ENCODE measurements at places on chromosomes 16 and 17.
A peak's percentile ranks its signal among the peaks of the same experiment; 100 is the strongest.

- DNase-seq, result no peak
Measured at GRCh38 chr17:75396796-75397195, 8.7 kb downstream of the GRB2 start.

DNA sequence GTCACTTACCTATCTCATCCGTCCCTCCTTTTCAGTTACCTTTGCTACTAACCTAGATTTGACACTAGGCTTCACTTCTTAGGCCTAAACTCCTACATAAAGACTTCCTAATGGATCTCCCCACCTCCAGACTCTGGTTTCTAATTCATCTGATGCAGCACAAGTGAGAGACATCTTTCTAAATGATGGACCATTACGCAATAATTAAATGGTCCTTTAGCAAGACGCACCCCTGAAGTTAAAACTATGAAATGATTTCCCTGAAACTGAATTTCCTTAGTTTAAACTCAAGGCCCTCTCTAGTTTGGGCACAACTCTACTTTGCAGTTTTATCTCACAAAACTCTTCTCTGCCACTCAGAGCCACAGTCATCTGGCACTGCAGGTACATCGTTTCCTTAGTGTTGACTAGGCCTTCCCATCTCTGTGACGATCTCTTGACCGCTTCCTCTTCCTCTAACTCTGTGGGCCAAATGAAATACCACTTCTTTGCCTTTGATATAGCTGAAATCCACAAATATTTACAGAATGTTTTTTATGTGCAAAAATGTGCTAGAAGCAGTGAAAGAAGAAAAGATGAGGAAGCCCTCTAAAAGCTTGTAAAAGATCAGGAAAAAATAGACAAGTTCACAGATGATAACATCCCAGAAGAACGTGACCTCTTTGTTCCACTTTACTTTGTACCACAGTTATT, 3.3 kb downstream of the SYNRG start:
- DNase-seq, result no peak

DNA sequence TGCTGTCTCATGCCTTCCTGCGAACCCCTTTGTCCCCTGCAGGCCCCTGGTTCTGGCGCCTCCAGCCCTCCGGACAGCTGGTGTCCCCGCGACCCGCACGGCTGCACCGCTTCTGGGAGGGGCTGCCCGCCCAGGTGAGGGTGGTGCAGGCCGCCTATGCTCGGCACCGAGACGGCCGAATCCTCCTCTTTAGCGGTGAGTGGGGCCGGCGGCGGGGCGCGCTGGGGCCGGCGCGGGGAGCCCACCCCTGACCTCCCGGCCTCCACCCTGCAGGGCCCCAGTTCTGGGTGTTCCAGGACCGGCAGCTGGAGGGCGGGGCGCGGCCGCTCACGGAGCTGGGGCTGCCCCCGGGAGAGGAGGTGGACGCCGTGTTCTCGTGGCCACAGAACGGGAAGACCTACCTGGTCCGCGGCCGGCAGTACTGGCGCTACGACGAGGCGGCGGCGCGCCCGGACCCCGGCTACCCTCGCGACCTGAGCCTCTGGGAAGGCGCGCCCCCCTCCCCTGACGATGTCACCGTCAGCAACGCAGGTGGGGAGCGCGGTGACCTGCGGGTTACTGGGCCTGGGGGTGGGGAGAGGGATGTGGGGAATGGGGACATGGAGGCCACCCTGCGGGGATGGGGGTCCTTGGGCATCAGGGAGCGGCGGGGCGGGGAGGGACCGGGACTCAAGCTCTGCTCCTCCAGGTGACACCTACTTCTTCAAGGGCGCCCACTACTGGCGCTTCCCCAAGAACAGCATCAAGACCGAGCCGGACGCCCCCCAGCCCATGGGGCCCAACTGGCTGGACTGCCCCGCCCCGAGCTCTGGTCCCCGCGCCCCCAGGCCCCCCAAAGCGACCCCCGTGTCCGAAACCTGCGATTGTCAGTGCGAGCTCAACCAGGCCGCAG, 7.1 kb upstream of the IL32 start:
- DNase-seq, result no peak

- DNase-seq, result no peak
Measured at GRCh38 chr17:49707246-49707607, 537 bp downstream of the SLC35B1 start.

- no peak for DNase-seq
Measured at GRCh38 chr17:78665952-78666920, 89.0 kb upstream of the DNAH17 start.

- no peak for DNase-seq
Measured at GRCh38 chr17:73598212-73598611, 46.0 kb downstream of the SDK2 start.

DNA sequence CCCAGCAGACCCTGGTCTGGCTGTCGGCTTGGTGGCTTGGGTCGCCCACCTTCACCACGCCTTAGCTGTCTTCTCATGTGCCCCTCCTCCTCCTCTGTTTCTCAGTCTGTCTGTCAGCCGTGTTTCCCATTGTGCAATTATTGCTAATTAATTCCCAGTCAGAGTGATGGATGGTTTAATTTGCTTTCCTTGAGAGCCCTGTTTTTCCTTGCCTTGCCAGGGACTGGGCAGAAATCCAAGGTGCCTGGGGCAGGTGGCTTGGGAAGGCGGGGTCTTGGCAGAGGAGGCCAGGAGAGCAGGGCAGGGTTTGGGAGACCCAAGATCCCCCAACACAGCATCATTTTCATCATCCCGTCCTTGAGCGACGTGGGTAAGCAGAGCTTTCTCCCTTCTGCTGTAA, 21.3 kb downstream of the NECAB2 start:
- no peak for DNase-seq

DNA sequence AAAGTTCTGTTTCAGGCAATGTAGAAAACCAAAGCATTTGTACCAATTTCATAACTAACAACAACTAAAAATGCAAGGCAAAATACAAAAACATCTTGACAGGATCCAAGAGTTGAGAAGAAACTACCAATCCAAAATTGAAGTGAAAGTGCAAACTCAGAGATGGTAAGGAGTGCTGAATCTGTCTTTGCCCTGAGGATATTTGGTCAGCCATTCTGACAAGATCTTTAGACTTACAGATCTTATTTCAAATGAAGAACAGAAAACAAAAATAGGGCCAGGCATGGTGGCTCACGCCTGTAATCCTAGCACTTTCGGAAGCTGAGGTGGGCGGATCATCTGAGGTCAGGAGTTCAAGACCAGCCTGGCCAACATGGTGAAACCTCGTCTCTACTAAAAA, 412.8 kb downstream of the ZFHX3 start:
- DNase-seq, result no peak

DNA sequence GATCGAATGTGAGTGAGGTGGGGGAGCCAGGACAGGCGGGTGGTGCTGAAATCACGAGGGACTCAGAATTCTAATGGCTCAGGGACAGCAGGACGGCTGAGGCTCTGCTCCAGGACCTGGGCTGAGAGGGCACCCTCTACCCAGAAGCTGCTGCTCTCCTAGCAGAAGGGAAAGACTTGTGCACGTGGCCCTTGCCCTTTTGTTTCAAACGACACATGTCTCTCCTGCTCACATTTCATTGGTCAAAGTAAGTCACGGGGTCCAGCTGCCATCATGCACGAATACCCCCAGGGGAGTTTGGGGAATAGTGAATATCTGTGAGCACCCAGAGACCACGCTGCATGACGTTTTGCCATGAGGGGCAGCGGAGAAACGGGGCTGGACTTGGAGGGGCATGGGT, 73.2 kb downstream of the RTN4RL1 start:
- DNase-seq, result no peak

DNA sequence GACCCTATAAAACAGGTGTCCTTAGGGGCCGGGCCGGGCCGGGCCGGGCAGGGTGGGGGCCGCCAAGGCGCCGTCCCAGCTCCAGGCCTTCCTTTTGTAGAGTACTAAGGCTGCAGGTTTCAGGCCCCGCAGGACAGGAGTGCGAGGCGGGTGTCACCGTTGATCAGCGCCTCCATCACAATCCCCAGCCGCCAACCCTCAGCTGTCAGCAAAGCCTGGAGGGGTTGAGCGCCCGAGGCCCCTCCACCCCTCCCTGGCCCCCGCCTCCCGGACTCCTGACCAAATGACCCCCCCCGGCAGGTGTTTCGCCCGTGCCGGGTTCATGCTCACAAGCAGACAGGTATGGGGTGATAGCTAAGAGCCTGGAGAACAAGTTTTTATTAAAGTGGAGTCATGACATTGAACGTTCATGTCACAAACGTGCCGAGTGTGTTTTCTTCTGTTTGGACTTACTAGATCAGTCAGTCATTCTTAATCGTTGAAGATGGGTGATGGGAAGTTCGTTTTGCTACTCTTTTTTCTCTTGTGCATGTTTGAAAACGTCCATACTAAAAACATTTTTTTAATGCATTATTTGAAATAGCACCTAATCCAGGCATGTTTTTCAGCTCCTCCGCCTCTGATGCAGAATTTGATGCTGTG, 534 bp downstream of the ARL2BP start:
- peak; percentile 29 for DNase-seq

DNA sequence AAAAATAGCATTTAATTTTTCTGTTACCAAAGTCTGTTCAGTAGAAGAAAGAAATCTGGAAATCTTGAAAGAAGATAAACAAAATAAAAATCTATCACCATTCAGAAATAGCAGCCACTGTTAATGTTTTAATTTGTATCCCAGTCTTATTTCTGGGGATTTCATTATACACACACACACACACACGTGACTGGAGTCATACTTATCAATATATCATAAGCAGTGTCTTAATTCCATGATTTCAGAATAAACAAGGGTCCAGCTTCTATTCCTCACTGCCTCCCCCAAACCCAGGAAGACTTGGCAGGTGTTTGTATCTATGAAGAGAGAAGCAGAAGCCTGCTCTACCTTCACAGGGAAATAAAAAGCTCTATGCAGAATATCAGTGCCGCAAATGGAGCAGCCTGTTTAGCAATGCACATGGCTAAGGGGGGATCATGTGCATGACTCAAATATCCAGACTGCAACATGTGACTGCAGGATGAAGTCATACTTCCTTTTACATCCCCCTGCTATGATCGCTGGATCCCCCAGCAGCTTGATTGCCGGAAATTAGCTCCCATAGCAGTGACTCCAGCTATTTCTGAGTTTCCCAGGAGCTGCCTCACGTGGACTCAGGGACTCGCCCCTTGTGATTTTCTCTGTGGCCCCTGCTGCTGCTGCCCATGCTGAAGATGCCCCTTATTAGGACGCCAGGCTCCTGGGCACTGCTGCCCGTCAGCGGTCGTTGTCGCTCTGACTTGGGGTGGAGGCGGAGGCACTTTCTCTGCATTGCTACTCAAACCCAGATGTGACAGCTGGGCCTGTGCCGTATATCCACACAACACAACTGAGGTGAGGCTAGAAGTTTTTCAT, 341.0 kb downstream of the CPPED1 start:
- DNase-seq, result no peak

GRCh38 chr16:85847681-85848601, 48.4 kb downstream of the COX4I1 start:
- DNase-seq, result no peak

GRCh38 chr17:80116921-80117380, 15.6 kb downstream of the GAA start:
- DNase-seq, result no peak

GRCh38 chr17:3886776-3887175, 6.1 kb downstream of the CAMKK1 start:
- no peak for DNase-seq

DNA sequence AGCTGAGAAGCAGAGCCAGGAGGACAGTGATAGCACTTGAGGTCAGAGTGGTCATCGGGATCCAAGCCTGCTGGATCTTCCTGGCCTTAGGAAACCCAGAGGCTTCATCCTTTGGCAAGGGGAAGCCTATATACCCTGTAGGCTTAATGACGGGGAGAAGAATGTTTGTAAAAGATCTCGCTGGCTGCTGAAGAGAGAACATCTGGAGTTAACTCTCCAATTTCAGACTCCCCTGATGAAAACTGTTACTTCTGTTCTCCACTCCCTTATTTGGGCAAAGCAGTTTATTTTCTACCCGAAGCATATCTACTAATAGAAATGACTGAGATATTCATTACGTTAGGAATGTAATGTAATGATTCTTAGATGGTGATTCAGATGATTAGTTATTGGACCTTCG, 487.0 kb downstream of the CDH13 start:
- DNase-seq, result no peak

DNA sequence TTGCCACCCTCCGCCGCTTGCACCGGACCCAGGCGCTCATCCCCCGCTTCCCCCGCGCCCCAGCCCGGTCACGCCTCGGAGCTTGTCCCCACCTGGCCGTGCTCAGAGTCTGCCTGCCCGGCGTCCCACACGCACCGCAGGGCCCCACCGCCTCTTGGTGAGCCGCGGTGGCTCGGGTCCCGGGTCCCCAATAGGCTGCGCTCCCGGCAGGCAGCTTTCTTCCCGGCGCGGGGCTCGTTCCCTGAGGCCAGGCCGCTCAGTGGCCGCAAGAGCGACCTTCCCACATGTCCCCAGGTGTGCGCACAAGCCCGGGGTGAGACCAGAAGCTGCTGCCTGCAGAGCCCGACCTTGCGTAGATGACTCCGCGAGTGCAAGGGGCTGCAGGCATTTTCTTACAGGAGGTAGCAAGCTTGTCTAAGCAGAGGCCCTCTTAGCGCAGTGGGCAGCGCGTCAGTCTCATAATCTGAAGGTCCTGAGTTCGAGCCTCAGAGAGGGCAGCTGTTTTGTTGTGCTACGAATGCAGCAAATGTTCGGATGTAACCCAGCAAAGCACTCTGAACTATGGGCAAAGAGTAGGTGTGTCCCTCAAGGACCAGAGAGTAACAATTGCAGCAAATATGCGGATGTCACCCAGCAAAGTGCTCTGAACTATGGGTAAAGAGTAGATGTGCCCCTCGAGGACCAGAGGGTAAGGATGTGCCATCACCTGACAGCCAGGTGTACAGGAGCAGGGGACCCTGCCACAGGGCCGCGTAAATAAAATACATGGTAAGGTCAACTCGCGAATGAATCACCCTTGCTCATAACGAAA, 15.6 kb downstream of the TLE7 start:
- no peak for DNase-seq

Data from NCI-H510A (cell line).